H1 (cell line): ENCODE measurements at places on chromosomes 2 and 18. TPM values are rescaled to one million over a fixed set of nuclear protein-coding genes. Genes with fewer than 3 reads are reported as not detected.

The ALPG gene
- 2.1 and 3.2 TPM in 2 replicates for polyA plus RNA-seq

DNA sequence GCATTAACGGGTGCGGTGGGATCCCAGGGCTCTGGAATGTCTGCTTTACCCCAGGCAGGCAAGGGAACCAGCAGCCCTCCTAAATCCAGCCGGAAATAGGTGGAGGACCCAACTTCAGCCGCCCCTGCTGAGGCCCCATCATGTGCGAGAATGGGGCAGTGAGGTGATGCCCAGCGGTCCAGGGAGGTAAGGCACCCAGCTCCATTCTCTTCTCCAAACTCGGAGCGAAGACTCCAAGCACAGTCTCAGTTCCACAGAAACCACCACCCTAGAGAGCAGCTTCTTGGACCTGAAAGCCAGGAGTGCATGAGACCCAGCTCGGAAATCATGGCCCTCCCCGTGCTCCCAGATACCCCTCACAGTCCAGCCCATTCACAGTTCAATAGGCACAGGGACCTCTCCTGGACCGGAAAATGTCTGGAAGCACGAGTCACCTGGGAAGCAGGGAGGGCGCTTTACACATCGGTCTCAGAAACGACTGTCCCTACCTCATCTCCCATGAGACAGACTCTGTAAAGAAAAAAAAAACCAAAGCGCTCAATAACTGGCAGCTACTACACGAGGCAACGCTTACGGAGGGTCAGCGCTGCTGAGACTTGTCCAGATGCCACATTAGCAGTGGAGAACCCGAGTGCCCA, 2.0 kb downstream of the SDC1 start:
- H3K27ac ChIP-seq = no peak overlapping the region
- peak overlapping the region; percentile 72 for H3K4me3 ChIP-seq
- DNase-seq = no peak
- H3K4me1 ChIP-seq = peaks cover 4% of the 10 kb centered on the region
- H3K36me3 ChIP-seq = no peaks in the 10 kb centered on the region; the same call in 1 of the 2 replicates

DNA sequence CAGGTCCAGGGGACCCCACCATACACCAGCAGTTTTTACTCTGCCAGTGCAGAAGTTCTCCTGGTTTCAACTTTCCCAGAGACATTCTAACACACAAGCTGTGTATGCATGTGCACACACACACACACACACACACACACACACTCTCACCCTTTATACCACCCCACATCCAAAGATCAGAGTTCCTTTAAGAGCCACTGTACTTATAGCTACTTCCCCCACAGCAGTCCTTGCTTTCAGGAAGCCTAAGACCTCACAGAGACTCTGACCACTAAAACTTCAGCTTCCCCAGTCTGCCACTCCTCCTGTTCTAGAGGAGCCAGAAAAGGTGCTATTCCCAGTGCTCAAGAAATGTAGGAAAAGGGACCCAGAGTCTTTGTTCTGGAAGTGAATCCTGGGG, 107.8 kb downstream of the ZNF521 start:
- H3K27me3 ChIP-seq = no peaks in the 10 kb centered on the region
- H3K36me3 ChIP-seq = no peaks in the 10 kb centered on the region
- H3K4me3 ChIP-seq = no peak overlapping the region
- H3K27ac ChIP-seq = no peak overlapping the region; the same call in 1 of the 2 replicates
- DNase-seq = no peak

The ATOH8 gene
- 0.53 and 0.74 TPM in 2 replicates for polyA plus RNA-seq

The ERBB4 gene
- 0.13 and 1.3 TPM in 2 replicates for polyA plus RNA-seq

DNA sequence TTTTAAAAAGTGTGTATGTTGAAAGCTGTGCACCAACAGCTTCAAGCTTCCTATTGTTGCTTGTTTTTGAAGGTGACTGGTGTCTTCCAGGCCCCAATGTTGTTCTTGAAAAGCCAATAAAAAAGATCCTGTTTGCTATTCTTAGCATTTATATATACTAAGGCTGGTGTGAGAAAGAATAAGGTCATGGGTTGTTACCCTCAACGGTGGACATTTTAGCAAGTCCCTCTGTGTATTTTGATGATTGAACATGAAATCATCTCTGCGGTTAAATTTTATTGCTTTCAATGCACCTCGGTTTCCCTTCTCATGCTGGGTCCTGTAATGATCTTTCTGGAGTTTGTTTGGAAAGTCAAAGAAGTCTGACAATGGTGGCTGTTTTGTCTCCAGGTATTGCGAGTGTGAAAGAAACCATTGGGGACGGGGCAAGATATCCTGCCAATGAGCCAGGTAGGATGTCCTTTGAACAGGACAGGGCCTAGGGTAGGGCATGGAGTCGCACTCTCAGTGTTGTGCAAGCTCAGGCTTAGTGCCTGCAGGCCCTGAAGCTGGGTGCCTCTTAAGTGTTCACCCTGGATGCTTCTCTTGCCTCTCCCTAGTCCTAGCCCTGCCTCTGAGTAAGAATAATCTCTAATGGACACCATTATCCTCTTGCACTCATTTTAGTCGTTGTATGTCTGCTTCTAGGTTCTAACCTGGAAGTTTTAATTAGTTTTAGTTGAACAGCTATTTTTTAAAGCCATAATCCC, 16.0 kb upstream of the KLF7 start:
- no peak for DNase-seq
- no peaks in the 10 kb centered on the region for H3K4me1 ChIP-seq
- H3K27ac ChIP-seq = no peak overlapping the region
- H3K36me3 ChIP-seq = no peaks in the 10 kb centered on the region
- no peaks in the 10 kb centered on the region for H3K27me3 ChIP-seq

The IL36G gene
- polyA plus RNA-seq = 0.06 and 0.39 TPM in 2 replicates

GRCh38 chr2:106770986-106771385, 115.0 kb downstream of the ST6GAL2 start:
- H3K4me1 ChIP-seq = no peaks in the 10 kb centered on the region
- no peak for DNase-seq
- H3K4me3 ChIP-seq = no peak overlapping the region
- H3K36me3 ChIP-seq = no peaks in the 10 kb centered on the region
- no peaks in the 10 kb centered on the region for H3K27me3 ChIP-seq
- no peak overlapping the region for H3K27ac ChIP-seq

- no peaks in the 10 kb centered on the region for H3K27me3 ChIP-seq
- H3K36me3 ChIP-seq = no peaks in the 10 kb centered on the region; the same call in 1 of the 2 replicates
- no peak overlapping the region for H3K27ac ChIP-seq
Observed at GRCh38 chr2:238092486-238093035, 7.6 kb upstream of the ESPNL start.

GRCh38 chr18:3305354-3305762, 43.4 kb downstream of the MYL12B start:
- no peak overlapping the region for H3K27ac ChIP-seq
- no peak for DNase-seq
- H3K4me3 ChIP-seq = no peak overlapping the region
- no peaks in the 10 kb centered on the region for H3K27me3 ChIP-seq
- H3K4me1 ChIP-seq = no peaks in the 10 kb centered on the region; the same call in 1 of the 2 replicates
- H3K36me3 ChIP-seq = no peaks in the 10 kb centered on the region

The SYT4 gene
- polyA plus RNA-seq = 1.1 and 2.4 TPM in 2 replicates

DNA sequence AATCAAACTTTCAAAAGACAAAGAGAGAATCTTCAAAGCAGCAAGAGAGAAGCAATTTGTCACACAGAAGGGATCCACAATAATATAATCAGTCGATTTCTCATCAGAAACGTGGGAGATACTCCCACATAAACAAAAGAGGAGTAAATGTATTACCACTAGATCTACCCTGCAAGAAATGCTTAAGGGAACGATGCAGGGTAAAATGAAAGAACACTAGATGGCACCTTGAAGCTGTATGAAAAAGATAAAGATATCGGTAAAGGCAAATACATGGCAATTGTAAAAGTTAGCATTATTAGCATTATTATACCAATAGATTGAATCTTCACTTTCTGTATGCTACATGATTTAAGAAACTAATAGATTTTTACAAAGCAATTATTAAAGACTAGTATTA, 677.0 kb downstream of the SUCLG1 start:
- H3K27me3 ChIP-seq = no peaks in the 10 kb centered on the region
- no peaks in the 10 kb centered on the region for H3K36me3 ChIP-seq
- DNase-seq = no peak
- H3K4me3 ChIP-seq = no peak overlapping the region
- 0 out of 2 replicates have a peak, but pooled peaks cover 3% of the 10 kb centered on the region for H3K4me1 ChIP-seq

GRCh38 chr2:147487286-147487977, 357.4 kb upstream of the ACVR2A start:
- H3K27me3 ChIP-seq = no peaks in the 10 kb centered on the region
- H3K4me3 ChIP-seq = no peak overlapping the region
- no peak overlapping the region for H3K27ac ChIP-seq
- H3K4me1 ChIP-seq = peaks cover 6% of the 10 kb centered on the region

The CHMP1B gene
- 30.5 and 32.3 TPM in 2 replicates for polyA plus RNA-seq
